Skin of body (tissue), 3 donors: ENCODE measurements at places on chromosomes 2 and 18.

DNA sequence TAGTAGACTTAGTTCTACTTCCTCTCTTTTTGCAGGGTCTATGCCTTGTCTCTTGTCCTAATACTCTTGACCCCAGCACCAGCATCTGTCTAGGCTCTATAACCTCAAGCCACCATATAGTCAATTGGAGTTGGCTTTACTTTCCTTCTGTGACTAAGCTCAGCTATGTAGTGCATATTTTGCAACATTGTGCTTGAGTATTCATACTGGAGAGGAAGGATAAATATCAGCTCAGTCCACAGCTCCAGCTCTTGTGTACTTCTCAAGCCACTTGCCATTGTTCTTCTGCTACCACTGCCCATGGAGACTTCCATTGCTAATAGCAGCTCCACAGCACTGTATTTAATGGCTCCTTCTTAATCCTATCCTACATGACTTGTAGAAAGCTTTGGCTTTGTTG, 35.5 kb upstream of the CD28 start:
- DNase-seq, result no peak

DNA sequence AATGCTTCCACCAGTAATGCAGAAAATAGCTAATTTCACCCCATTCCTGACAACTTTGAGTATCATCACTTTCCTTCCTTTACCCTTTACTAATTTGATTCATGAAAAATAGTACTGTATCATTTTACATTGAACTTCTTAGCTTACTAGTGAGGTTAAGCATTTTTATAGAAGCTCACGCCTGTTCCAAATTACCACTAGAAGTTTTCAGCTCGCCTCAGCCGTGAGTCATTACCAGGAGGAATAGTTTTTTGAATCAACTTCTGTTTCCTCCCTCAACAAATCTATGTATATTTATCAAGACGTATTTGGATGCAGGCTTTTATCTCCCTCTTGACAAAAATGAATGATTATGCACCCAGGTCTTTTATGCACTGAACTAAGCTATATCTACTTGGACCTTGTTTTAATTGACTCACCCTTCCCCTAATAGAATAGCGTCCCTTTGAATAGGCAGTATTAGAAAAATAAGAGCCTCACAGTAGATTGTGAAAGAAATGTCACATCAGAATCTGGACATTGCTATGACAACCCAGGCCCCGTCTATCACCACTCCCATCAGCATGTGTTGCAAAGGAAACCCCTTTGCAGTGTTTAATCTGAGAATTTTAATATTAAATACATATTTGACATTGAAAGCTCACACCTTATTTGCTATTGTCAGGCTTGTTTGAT, 207.4 kb upstream of the NRP2 start:
- DNase-seq, result peak; percentile 59

GRCh38 chr2:57333221-57333620, 713.4 kb upstream of the VRK2 start:
- DNase-seq, result no peak

GRCh38 chr2:88307817-88308216, 137.7 kb downstream of the THNSL2 start:
- DNase-seq, result no peak

- no peak for DNase-seq
Measured at GRCh38 chr2:144477281-144477956, 42.5 kb downstream of the ZEB2 start.

- DNase-seq, result no peak
Measured at GRCh38 chr2:182031956-182032355, 46.3 kb downstream of the PPP1R1C start.

GRCh38 chr2:197813093-197813787, 8.8 kb downstream of the PLCL1 start:
- no peak for DNase-seq

- no peak for DNase-seq
Measured at GRCh38 chr18:63306819-63307550, 12.6 kb downstream of the BCL2 start.

DNA sequence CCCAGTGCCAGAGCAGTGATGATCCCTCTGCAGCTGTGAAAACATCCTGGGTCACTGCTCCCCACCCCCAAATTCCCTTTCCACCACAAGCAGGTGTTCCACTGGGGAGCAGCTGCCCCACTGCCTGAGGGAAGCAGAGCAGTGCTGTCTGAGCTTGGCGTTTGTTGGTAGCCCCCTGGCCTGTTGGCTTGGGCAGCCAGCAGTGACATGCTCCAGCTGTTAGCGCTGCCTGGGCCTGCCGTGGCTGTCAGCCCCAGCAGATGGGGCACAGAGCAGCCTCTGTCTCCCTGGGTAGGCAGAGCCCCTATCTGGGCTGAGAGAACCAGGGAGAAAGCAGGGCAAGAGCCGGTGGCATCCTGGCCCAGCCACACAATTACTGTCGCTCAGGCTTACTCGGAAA, 247.7 kb downstream of the GLI2 start:
- no peak for DNase-seq

DNA sequence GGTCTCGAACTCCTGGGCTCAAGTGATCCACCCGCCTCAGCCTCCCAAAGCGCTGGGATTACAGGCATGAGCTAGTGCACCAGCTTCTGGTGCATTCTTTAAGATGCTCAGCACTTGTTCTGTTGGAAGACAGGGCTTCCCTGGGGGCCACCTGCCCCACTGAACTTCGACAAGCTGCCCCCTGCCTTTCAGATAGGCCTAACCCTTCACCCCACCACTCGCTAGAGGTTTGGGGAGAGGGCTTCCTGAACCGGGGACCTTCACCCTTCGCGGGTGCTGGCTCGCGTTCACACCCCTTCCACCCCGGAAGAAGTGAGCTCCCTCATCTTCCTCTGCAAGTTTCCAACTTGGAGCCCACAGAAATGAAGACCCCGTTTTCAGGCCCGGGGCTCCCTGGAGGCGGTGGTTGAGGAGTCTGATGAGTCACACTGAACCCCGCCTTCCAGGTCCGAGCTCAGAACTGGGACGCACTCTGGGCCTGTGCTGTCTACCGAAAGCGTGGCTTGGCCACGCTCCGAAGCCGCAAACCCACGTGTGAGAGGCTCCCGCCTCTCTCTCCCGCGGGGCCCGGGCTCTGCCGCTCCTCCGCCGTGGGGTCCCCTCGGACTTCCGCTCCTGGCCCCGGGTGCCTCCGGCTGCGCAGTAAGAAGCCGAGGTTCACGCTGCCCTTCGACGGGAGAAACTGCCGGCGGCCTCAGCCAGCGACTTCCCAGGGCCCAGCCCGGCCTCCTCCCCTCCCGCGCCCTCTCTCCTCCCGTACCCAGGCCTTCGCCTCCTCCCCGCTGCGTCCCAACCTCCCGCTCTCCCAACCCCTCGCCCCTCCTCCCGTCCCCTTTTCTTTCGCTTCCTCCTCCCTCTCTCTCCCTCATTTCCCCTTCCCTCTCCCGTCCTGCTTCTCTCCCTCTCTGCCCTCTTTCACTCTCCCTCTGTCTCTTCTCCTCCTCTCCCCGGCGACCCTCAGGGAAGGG, 47.5 kb upstream of the SP3 start:
- peak; percentile 66 for DNase-seq

GRCh38 chr18:64083916-64084315, 65.0 kb downstream of the LINC00305 start:
- no peak for DNase-seq

GRCh38 chr2:88580088-88580487, 47.2 kb downstream of the EIF2AK3 start:
- no peak for DNase-seq

GRCh38 chr2:239160226-239161143, 240.3 kb downstream of the HDAC4 start:
- no peak for DNase-seq

DNA sequence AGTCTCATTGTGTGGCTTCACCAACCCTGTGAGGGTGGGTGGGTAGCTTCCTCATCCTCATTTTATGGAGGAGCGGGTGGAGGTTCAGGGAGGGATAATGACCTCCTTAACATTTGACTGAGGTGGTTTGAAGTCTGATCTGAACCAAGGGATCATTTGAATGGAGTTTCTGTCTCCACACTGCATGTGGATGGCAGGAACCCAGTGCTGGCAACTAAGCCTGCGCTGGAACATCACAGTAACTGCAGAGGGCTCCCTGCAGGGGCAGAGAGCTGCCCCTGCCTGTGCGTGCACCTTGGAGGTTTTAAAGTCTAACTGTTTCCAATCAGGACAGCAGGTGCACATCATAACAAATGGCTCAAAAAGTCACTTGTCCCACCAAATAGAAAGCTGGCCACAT, 3.3 kb downstream of the AGAP1 start:
- no peak for DNase-seq

GRCh38 chr2:120547662-120548061, 188.0 kb upstream of the GLI2 start:
- no peak for DNase-seq

DNA sequence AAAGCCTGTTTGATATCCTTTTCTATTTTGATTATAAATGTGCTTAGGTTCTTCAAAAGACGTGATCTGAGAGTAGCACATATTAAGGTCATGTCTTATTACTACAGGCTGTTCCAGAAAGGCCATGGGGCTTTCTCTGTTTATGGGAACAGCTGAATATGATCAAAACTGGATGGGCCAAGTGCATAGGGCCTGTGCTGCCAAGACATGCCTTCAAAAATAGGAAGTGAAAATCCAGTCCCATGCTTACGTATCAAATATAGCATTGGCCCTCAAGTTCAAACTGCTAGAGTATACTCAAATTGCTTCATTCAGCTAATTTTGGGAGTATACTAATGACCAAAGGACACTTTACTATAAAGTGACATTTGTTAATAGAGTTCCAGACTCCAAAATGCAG, 24.1 kb downstream of the SLC25A52 start:
- no peak for DNase-seq

- DNase-seq, result no peak
Measured at GRCh38 chr2:94999431-94999883, 26.1 kb upstream of the MAL start.

GRCh38 chr2:156622491-156622890, 186.3 kb downstream of the GPD2 start:
- no peak for DNase-seq

GRCh38 chr2:88350331-88351248, 101.9 kb downstream of the FOXI3 start:
- DNase-seq, result no peak

DNA sequence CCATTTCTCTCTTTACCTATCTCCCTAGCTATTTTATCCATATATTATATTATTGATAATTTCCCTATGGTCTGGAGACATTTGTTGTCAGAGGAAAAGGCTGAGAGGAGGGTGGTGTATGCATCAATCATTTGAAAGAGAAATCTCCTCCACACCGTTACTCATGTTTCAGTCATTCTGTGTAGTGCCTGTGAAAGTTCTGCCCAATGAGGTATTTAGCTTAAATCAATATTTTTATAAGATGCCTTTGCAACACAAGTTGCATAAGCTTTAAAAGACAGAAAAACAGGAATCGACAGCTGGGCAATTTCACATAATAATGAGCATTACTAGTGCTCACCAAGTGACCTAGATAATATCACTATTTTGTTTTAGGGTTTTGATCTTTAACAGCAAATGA, 363.7 kb upstream of the FSIP2 start:
- no peak for DNase-seq

DNA sequence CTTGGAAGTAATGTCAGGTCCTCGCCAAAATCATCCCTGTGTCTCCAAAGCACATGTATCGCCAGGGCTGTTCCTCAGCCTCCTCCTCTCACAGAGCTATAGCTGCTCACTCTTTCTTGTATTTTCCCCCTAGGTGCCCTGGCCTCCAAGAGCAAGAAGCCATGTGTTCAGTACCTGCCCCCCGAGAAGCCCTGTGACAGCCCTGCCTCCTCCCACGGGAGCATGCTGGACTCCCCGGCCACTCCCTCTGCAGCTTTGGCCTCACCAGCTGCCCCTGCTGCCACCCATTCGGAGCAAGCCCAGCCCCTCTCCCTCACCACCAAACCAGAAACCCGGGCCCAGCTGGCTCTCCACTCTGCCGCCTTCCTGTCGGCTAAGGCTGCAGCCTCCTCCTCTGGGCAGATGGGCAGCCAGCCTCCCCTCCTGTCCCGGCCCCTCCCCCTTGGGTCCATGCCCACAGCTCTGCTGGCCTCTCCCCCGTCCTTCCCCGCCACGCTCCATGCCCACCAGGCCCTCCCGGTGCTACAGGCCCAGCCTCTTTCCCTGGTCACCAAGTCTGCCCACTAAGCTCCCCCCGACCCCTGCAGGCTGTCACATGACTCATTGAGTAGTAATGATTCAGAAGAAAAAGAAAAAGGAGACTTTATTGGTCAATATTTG, 18.8 kb downstream of the TGOLN2 start:
- DNase-seq, result no peak

GRCh38 chr2:152335726-152336118, 748 bp downstream of the FMNL2 start:
- no peak for DNase-seq

GRCh38 chr18:12154361-12154760, 60.7 kb downstream of the ANKRD62 start:
- DNase-seq, result no peak

DNA sequence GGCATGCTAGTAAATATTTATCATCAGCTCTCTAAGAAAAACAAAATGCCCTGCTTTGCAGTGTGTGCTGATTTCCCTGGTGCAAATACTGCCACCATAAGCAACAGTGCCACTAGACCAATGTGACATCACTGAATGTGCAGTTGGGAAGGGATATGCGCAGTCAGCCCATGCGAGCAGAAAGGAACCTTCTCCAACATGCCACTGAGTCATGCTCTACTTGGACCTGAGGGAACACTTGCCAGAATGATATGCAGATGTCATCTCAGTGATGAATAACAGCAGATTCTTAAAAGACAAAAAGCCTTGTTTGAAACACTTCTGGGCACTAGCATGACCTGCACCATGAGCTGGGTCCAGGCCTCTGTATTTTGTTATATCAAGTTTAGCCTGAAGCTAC, 55.3 kb upstream of the REL start:
- no peak for DNase-seq

GRCh38 chr2:5849562-5849961, 157.4 kb downstream of the SOX11 start:
- DNase-seq, result no peak

GRCh38 chr2:161265874-161266273, 42.4 kb upstream of the PSMD14 start:
- DNase-seq, result no peak

- no peak for DNase-seq
Measured at GRCh38 chr2:147223119-147223518, 621.7 kb upstream of the ACVR2A start.

- no peak for DNase-seq
Measured at GRCh38 chr2:66571918-66572317, 137.0 kb downstream of the MEIS1 start.

- no peak for DNase-seq
Measured at GRCh38 chr2:30030361-30030760, 109.0 kb upstream of the ALK start.

- no peak for DNase-seq
Measured at GRCh38 chr2:197278799-197279763, 31.5 kb downstream of the ANKRD44 start.
